HCEC 1CT (cell line): ENCODE measurements at places on chromosomes 7 and 10.

DNA sequence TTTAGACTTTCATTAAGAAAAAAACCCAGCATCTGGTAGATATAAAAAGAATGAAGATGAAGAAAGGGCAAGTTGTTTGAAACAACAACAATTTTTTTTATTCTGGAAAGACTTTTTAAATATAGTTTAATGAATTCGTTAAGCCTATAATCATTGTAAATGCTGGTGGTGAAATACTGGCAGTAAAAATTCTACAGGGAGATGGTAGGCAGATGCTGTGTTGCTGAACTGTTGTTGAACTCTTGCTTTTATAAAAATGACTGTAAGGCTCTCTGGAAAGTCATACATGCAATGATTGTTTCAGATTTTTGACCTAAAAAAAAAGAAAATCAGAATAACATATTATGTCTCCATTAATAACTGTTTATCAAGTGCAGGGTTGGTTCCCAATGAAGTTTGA, 39.0 kb downstream of the SCIN start:
- DNase-seq = no peak

DNA sequence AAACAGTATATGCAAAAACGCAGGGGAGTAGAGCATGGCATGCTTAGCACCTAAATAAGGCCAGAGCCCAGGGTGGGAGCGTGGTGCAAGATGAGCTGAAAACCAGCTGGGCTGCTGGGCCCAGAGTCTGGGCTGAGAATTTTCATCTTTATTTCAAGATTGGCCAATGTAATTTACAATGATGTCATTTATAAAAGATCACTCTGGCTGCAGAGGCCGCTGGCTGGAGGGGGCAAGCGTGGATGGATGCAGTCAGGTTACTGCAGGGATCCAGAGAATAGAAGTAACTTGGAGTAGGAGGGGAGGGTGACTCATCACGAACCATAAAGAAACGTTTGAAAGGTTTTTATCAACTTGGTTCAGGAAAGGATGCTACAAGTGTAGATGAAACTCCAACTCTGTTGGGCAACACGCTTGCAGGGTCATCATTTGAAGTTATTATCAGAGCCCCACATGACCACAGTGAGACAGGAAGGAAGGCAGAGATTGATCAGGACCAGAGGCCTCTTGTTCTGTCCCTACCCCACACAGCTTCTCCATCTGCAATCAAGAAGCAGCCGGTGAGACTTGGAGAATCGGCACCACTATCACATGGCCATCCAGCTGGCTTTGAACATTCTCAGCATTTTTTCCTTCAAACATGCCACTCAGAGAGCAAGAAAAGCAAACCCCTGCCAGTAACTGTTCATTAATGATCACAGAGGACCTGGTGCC, 49.2 kb downstream of the ODAD2 start:
- DNase-seq = no peak

DNA sequence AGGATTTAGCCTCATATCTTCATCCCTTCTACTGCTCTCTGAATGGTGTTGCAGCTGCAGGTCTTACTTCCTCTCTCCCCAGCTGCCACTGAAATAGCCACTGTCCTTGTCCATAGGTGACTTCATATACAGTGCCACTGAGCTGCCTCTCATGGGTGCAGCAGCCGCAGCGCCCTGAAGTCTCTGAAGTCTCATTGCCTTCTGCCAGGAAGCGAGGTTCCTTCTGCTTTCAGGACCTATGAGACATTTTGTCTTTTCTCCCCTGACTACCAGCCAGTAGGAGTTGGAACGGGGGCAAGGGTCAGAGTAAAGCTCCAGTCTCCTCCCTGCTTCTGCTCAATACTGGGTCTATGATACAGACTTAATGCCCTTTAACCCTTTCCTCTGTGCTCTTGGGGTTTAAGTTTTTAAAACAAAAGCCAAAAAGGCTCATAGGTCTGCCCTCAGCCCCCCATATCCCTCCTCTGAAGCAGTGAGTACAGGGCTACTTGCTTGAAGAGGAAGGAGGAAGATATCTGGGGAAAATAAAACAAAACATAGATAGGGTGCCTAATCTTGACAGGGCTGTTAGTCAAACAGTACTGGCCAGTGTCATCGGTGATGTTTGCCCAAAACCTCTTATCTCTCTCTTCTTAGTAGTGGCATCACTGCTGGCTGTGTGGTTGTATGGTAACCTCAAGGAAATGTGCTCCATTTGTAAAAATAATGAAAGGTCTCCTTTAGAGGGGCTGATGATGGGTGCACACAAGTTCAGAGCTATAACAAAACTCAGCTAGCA, 7.1 kb downstream of the PLCE1 start:
- DNase-seq = no peak

DNA sequence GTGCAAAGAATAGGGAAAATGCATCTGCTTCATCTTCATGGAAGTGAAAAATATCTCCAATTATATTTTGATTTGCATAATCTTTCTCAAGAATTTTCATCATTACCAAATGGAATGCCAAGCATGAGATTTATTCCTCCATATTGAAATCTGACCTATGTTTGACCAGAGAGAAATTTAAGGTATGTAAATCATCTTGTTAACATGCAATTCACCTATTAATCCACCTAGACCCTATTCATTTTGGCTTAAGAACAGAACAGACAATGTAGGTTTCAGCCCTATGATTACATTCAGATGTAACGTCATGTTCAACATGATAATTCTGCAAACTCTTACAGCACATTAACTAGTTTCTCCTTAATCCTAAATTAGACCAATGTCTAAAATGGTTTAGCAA, 30.8 kb upstream of the TMEM140 start:
- DNase-seq = no peak

GRCh38 chr10:77319557-77319956, 318.1 kb downstream of the KCNMA1 start:
- peak; percentile 47 for DNase-seq

DNA sequence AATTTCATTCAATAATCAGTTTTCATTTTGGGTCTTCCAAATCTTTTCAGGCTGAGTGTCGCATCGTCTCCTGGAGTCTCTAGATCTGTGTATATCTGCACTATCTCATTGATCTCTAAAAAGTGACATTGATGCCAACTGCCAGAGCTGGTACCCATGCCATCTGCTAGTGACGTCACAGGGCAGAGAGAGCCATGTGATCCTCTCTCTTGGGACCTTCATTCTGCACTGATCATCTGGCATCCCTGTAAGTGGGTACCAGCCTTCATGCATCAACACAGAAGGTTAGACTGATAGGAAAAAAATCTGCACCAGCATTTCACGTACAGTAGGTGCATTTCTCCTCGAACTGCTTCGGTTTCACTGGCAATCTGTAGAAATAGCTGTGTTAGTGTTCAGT, at the start of gene NEUROD6:
NEUROD6 (minus strand) TSS at position 124 of the 400 bp plus-strand sequence. CDS start 1,458 bp downstream, outside the sequence.
- no peak for DNase-seq

DNA sequence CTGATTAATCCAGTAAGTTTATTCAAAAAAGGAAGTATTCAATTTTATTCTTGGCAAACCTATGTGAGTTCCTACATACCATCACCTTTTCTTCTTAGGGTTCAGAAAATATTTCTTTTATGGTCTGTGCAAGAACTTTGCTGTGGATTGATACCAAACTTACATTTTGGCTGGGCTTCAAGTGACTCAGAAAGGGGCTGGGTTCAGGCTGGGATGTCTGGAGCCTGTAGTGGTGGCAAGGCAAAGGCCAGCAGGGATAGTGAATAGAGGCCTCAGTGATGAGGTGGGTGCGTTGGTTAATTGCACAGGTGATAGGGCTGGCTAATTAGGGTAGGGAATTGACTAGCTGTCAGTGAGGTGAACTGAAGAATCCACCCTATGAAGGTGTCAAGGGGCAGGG, 40.2 kb upstream of the ATXN7L1 start:
- DNase-seq = peak; percentile 50

DNA sequence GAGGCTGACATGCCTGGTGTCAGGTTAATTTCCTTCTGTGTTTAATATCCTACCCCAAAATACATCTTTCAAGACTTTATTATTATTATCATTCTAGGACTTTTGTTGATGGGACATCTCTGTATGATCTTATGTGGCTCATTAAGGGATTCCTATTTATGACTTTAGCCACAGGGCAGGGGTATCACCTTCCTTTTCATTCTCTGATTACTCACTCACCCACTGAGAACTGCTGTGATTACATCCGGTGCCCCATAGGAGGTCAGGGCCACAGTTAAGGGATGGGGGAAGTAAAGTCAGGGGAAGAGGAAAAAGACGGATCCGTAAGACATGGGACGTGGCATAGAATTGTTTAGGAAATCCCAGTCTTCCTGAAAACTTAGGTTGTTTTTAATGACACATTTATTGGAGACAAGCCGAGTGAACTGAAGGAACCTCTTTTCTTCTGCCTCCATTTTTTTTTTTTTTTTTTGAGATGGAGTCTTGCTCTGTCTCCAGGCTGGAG, 61.0 kb upstream of the PITRM1 start:
- DNase-seq = no peak

- no peak for DNase-seq
Observed at GRCh38 chr10:131937836-131938235, 37.0 kb downstream of the PPP2R2D start.
